ENCODE measurements at places on chromosomes 6 and 20. TPM values are rescaled to one million over a fixed set of nuclear protein-coding genes. Genes with fewer than 3 reads are reported as not detected.

GRCh38 chr6:98047871-98048270, 764.9 kb upstream of the MMS22L start:
- ATAC-seq = no peak

GRCh38 chr20:63137851-63138415, 78.0 kb downstream of the YTHDF1 start:
- no peak for ATAC-seq

DNA sequence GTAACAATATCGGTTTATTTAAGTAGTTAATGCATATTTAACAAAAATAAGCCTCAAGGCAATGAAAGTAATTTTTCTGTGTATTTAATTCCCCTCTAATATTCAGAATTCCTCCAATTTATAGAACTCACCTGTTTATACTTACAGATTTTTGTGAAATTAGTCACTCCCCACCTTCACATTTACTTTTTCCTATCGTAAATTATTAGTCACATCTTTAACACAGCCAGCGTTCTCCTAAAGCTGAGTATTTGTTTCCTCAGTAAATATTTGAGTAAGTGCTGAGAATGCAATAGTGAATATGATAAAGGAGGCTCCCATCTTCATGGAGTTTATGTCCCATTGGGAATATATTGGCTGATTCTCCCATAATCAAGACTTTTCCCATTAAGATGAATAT, 88.0 kb downstream of the SYCP2 start:
- no peak for ATAC-seq

DNA sequence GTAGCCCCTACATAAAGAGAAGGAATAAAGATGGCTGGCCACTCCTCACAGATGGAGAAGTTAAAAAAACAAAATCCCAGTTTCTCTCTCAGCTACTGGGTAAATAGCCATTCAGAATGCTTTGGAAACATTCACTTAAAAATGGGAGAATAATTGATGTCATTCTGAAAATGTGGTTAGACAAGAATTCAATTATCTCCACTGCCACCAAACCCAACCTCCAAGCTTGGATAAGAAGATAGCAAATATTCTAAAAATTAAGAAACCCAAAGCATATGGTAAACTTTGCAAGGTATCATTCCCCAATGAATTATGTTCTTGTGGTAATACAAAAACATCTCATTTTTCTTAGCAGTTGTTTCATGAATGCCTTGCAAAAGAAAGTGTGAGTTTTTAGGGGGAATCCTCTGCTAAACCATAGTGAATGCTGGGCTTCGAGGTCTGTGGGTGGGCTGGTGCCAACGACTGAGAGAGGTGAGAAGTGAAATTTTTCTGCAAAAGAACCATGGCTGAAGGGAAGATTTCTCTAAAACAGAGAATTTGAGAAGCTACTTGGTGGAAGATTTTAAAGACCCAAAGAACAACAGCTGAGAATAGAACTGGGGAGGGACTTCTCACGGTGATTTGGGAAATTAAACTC, 497.9 kb upstream of the JARID2 start:
- ATAC-seq = no peak

- no peak for ATAC-seq
These were observed 97.3 kb downstream of the CENPW start for GRCh38 chr6:126437205-126437604.

DNA sequence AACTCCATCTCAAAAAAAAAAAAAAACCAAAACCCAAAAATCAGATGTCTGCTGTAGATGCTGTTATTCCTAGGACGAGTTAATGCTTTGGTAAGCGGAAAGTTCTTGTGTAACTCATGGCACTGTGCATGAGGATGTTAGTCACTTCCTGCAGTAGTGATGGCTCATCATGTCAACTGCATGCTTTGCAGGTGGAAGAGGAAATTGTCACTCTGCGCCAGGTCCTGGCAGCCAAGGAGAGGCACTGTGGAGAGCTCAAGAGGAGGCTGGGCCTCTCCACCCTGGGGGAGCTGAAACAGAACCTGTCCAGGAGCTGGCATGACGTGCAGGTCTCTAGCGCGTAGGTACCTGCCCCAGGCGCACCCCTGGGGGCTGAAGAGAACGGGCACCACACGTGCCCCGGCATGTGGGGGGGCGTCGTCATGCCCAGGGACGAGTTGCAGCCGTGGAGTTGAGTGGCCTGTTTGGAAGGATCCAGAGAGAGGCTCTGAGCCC, 8.5 kb downstream of the TPD52L2 start:
- ATAC-seq = no peak

- ATAC-seq = no peak
These were observed 4.7 kb downstream of the CDKN1A start for GRCh38 chr6:36683145-36683655.

- ATAC-seq = no peak
These were observed 85.6 kb downstream of the PREX1 start for GRCh38 chr20:48742233-48742632.

GRCh38 chr20:43900496-43900895, 14.2 kb upstream of the TOX2 start:
- no peak for ATAC-seq

DNA sequence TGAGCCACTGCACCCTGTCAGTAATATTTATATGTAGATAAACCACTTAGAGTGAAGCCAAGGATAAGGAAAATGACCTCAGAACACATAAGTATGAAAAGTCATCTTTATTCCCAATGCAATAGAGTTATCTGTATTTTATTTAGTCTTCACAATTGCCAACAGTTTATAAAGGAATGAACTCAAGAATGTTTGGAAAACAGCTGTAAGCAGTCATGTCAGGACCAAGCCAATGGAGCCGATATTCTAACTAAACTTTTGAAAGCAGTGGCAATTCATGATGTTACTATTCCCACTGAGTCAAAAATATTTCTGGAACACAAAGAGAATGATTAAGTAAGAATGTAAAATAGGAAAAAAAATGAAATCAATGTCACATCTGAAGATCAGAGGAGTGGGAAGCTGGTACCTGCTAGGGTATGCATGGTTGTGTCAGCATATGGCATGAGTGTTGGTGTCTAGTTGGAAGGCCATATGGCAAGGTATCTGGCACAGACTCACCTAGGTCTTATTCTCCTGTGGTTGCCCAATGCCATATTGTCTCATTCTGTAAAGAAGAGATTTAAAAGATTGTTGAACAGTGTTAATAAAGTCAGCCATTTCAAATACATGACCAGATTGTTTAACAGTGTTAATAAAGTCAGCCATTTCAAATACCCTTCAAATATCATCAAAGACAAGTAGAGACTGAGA, 118.2 kb downstream of the ADAT2 start:
- ATAC-seq = no peak

DNA sequence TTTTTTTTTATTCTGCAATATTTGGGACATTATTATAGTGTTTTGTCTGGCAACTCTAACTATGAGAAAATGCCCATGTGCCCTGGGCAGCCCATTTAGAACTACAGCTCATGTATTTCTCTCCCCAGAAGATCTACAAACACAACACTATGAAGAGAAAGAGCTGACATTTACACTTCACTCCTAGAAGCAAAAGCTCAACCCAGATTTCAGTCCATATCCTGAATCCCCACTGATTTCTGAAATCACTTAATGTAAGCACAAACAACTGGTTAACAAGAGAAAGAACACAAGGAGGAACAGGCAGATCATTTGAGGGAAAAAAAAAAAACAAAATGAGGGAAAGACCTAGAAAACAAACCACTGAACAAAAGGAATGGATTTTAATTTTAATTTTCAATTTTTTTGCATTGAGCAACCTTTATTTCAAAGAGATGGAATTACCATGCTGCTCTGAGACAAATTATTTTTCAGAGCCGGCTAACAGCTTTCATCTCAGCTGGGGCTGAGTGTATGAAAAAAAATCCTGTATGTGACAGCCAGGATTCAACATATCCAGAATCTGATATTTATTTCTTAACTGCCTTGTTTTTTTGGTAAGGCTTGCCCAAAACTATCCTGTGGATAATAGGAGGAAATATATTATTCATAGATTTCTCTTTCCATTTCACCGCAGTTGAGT, 32.5 kb downstream of the KIAA0319 start:
- ATAC-seq = no peak

GRCh38 chr6:169824021-169824420, 72.6 kb downstream of the ERMARD start:
- no peak for ATAC-seq

- no peak for ATAC-seq
These were observed 4.2 kb downstream of the PPP2R5D start for GRCh38 chr6:42988486-42989020.

- no peak for ATAC-seq
These were observed 252.8 kb downstream of the TMEM242 start for GRCh38 chr6:157070403-157071107.

DNA sequence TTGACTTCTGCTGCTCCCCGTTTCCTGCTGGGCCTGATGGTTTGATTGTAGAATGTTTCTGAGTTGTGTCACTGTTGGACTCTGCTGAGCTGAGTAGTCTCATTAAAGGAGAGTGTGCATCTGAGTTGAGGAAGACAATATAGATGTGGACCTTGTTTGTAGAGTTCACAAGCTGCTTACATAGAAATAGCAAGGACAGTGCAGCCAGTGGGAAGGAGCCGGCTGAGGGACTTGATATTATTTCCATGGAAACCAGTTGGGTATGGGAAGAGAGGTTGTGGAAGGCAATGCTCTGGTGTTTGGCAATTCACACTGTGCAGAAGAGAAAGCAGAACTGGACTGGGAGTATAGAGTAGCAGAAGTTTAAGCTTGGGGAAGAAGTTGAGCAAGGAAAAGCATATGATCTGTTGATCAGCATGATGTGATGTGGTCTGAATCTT, 14.8 kb downstream of the IGF2R start:
- no peak for ATAC-seq

GRCh38 chr6:53031281-53031680, 33.9 kb upstream of the FBXO9 start:
- ATAC-seq = no peak

- ATAC-seq = no peak
These were observed 10.8 kb upstream of the NNAT start for GRCh38 chr20:37510226-37510625.

GRCh38 chr6:21666853-21667681, 73.5 kb downstream of the SOX4 start:
- peak; percentile 50 for ATAC-seq

DNA sequence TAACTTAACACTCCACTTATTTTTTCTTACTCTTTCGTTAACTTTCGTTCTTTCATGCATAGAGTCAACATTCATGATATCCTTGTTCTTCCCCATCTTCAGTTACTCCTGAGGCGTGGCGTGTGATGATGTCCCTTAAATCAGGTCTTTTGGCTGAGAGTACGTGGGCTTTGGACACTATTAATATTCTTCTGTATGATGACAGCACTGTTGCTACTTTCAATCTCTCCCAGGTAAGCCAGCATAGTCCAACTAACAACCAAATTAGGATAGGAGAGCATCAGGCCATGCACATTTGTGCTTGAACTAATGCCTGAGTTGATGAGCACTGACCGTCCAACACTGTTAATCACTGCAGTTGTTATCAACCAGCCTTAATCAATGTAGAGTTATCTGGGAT, 119.6 kb downstream of the TMEM242 start:
- ATAC-seq = no peak

GRCh38 chr6:163001330-163001729, 273.6 kb downstream of the PACRG start:
- no peak for ATAC-seq

- no peak for ATAC-seq
These were observed 1293.1 kb upstream of the EYS start for GRCh38 chr6:67000121-67000520.

- no peak for ATAC-seq
These were observed 20.7 kb downstream of the EBF4 start for GRCh38 chr20:2713285-2713684.

GRCh38 chr20:13348311-13349234, 127.5 kb downstream of the ISM1 start:
- no peak for ATAC-seq

DNA sequence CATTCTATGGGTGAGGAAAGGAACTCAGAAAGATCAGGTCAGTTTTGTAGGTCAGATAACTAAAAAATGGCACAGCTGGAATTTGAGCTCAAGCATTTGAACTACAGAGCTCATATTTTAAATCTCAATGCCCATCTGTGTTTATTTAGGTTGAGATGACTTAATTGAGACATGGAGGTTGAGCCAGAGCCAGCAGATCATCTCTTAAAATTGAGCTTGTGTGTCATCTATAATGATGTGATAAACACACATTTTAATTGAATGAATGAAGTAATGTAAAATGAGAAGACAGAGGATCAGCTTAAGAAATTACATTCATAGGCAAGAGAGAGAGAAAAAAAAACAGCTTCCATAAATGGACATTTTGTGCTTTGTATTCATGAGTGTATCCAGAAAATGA, 3.7 kb downstream of the MANEA start:
- ATAC-seq = no peak

DNA sequence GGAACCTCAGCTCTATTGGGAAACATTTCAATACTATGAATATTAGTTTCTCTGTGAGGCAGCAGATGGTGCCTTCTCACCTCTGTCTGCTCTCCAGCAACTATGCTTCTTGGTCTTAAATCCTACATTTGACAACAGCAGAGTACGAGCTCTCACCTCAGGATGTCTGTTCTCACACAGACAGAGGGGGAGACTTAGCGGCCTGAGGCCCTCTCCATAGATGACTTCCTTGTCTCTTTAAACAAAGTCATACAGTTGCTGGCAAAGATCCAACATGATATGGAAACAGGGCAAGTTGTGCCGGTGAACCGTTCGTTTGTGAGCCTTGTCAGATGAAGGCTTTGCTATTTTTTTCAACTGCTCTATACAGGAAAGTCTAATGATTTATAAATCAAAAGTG, 43.7 kb upstream of the GABRR1 start:
- peak; percentile 55 for ATAC-seq

DNA sequence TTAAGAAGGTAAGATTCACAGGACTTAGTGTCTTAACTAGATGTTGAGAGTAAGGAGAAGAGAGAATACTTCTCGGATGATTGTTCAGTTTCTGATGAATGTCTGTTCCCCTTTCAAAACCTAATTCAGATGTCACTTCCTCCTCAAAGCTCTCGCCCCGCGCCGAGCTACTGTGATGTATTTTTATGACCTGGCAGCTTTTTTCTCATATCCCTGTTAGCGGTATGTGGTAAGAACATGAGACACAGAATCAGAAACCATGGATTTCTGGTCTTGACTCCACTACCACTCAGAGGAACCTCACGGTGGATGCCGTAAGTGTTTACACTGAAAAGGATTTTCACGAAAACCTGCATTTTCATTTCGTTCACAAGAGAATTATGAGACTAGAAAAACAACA, 48.4 kb downstream of the CEP43 start:
- ATAC-seq = no peak

- ATAC-seq = no peak
These were observed 42.2 kb upstream of the NCOA3 start for GRCh38 chr20:47459344-47460073.

SLC22A2 gene
- 0.45 TPM for total RNA-seq

RGS17 gene
- 9.8 TPM for total RNA-seq

CAGE1 gene
- 0.13 TPM for total RNA-seq

MICB gene
- 1.9 TPM for total RNA-seq

OGFR gene
- total RNA-seq = 14.3 TPM

FAM229B gene
- total RNA-seq = 63.9 TPM

OR2J1 gene
- total RNA-seq = 0.08 TPM

PTCHD4 gene
- 15.5 TPM for total RNA-seq

C6orf132 gene
- 0.23 TPM for total RNA-seq

XKR7 gene
- 12.3 TPM for total RNA-seq

PDE10A gene
- total RNA-seq = 13.0 TPM

UBE2C gene
- total RNA-seq = 96.1 TPM

ZNF165 gene
- 1.0 TPM for total RNA-seq

MPIG6B gene
- total RNA-seq = 0.57 TPM

RAB23 gene
- total RNA-seq = 10.9 TPM

QKI gene
- total RNA-seq = 153 TPM
